Activated naive CD4-positive, alpha-beta T cell treated with anti-CD3 and anti-CD28 coated beads, Interleukin-2, amount 50 U/mL, for 72 hours (primary cell): ENCODE measurements at places on chromosomes 2 and 18. TPM values are rescaled to one million over a fixed set of nuclear protein-coding genes. Genes with fewer than 3 reads are reported as not detected.

RASGRP3 gene
- total RNA-seq = 2.8 TPM

FBLN7 gene
- total RNA-seq = 48.5 TPM

PPP1R1C gene
- not detected for total RNA-seq

APLF gene
- total RNA-seq = 2.6 TPM

- DNase-seq = no peak
Observed at GRCh38 chr2:37489041-37489456, 144.6 kb downstream of the QPCT start.

GRCh38 chr2:85878719-85879370 is 9.9 kb downstream of the ST3GAL5 start:
- no peak for DNase-seq
